ENCODE measurements at places on chromosomes 11 and 22.

GRCh38 chr11:101745756-101746155, 161.9 kb upstream of the TRPC6 start:
- no peak for DNase-seq

- no peak for DNase-seq
Observed at GRCh38 chr11:63764340-63764678, 4.3 kb downstream of the ZFTA start.

GRCh38 chr11:10969387-10969786, 111.5 kb upstream of the ZBED5 start:
- no peak for DNase-seq

GRCh38 chr11:1242289-1242688, 19.4 kb downstream of the MUC5B start:
- DNase-seq = no peak

- DNase-seq = peak; percentile 13
Observed at GRCh38 chr11:72189455-72190250, 2.3 kb upstream of the FOLR1 start.

DNA sequence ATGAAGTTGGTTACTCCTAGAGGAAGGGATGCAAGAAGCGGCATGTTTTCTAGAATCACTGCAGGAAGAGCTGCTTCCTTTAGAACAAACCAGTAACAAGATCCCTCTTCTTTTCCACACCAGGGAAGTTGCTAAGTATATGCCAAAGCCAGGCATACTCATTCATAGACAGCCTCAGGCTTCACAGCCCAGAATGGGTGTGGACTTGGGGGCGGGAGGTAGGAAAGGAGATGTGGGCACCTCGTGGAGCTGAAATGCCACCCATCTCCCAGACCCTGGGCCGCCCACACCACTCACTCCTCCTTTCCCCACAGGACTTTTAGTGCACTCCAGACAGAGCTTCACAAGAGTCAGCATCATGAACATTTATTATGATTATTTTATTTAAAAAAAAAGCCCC, 16.0 kb upstream of the TMEM121B start:
- DNase-seq = no peak

GRCh38 chr11:5283882-5284281, 14.1 kb upstream of the HBE1 start:
- no peak for DNase-seq

GRCh38 chr11:107676336-107677057, 35.4 kb downstream of the SLN start:
- DNase-seq = no peak

GRCh38 chr11:66429983-66430602, 8.6 kb downstream of the MRPL11 start:
- peak; percentile 32 for DNase-seq

GRCh38 chr22:43385770-43386641, 25.8 kb upstream of the MPPED1 start:
- DNase-seq = peak; percentile 50

- no peak for DNase-seq
Observed at GRCh38 chr11:71999798-72000197, 1.1 kb downstream of the IL18BP start.

GRCh38 chr22:24805790-24806662, at the start of gene SGSM1:
SGSM1 (plus strand) TSS chr22:24806211; CDS start chr22:24806326, 115 bp downstream.
- peak; percentile 44 for DNase-seq

DNA sequence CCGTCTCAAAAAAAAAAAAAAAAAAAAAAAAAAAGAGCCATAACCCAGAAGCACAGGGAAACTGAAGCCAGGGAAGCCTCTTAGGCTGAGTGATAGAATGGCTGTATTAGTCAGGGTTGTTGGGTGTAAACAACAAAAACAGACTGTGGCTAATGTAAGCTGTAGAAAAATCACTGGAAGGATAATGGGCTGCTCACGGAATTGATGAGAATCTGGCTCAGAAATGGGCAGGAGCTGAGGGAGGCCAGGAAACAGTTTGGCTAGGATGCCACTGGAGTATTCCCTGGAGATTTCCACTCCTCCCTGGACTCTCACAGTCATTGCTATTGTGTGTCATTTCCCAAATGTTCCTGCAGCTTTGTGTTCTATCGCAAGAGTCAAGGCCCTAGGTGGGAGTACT, 22.4 kb downstream of the SLC22A6 start:
- no peak for DNase-seq

DNA sequence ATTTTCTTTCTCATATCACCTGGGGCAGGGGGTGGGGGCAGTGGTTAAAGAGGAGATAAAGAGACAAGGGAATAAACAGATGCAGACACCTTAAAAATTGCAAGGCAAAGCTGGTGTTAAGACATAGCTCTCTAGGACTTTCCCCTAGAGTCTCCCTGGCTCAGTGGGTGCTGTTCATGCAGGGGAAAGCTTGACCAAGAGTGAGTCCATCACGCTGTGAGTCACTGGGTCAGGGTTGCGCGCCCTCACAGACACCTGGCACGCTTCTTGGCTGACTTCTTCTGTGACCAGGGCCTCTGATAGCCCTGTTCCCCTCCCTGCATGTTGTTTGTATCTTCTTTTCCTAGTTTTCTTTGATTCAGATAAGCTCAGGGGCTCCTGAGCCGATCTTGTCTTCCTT, 31.9 kb downstream of the COMMD9 start:
- no peak for DNase-seq

DNA sequence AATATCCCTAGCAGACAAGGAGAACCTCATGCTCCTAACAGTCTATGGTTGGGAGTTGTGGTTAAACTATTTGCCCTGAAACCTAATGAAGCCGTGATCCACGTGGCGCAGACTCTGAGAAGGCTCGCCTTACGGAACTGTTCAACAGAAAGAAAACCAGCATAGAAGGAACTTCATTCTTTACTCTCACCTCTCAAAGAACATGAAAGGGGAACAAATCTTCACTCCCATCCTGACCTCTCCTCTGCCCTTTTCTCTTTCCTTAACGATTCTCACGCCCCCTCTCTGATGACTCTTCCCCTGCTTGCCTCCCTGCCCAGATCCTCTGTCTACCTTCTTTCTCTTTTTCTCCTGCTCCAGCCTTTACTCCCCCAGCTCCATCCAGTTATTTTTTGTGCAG, 54.2 kb downstream of the IRAG1 start:
- DNase-seq = no peak

DNA sequence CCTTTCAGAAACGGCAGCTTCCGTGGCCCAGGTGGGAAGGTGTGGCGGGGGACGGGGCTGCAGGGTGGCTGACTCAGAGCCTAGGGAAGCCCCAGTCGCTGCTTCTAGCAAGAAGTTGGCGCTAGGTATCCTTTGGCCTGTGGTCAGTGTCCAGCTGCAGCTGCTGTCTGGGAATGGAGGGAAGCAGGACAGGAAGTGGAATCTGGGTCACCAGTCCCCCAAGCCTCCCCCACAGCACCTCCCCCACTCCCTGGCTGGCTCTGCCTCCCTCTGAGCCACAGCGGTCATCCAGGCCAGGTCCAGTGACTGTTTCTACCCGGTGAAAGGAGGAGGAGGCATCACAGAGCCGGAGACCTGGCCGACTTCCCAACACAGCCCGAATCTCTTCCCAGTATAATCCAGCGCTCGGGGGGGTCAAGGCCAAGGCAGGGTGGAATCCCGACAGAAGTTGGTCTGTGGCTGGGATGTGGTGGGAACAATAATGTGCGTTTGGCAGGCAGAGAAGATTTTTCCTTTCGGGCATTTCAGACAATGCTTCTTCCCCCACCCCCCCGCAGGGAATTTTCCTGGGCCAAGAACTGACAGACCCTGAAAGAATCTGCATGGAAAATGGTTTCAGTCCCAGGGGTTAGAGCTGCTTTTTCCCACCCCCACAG, 45.1 kb downstream of the C11orf96 start:
- peak; percentile 44 for DNase-seq

DNA sequence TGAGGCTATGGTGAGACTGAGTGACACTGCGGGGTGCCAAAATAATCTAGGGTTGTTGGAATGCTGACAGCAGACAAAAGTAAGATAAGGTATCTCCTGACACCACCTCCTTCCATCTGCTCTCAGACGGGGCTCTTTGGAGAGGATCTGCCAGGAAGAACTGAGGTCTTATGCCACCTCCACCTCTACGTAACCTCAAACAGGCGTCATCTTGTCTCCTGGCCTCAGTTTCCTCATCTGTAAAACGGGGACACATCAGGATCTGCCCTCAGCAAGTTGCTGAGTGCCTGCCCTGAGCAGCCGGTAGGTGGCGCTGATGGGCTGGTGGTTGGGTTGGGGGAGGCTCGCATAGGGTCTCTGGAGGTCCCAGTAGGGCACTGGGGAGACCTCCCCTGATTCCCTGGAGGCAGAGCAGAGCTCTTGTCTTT, 1.7 kb upstream of the MYEOV start:
- DNase-seq = no peak

GRCh38 chr22:47580121-47580520, 817.7 kb downstream of the TBC1D22A start:
- no peak for DNase-seq

DNA sequence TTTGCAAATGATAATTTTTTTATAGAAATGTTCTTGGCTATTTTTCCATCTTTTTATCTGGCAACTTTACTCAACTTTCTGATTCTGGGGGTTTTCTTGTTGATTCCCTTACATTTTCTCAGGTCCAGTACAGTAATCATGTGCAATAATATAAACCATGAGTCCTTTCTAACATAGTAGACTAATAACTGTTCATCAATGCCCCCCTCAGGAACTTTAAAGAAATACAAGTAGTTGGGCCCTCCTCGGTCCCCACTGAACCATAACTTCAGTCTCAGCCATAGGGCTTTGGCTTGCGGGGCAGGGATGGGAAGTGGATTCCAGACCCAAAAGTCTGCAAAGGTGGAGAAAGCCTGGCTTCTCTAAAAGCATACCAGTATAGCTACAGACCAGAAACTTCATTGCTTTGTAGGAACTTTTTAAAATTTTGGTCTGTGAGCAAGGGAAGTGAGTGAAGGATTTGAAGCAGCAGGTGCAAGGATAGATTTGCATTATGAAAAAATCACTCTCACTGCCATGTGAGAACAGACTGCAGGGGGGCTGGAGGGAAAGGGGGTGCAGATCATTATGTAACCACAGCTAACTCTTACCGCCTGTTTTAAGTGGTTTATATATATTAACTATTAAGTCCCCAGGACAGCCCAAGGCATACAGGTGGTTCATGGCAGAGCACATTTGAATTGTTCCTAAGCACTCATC, 10.4 kb upstream of the TUB start:
- DNase-seq = no peak

- no peak for DNase-seq
Observed at GRCh38 chr11:70910835-70911234, 341.5 kb downstream of the SHANK2 start.

DNA sequence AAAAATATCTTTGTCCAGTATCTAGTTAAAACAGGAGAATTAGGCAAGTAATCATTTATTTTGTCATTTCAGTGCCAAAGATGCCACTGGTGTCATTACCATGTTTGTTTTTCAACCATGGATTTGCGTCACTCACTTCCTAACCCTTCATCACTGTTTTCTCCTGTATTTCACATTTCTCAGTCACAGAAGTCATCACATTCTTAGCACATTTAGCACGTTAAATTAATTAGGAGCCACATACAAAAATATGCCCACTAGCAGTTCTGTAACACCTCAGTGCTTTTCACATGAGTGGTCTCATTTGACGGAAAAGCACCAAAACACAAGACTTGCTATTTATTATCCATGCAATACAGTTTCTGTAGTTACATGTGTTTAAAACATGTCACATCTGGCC, 546.0 kb downstream of the METTL15 start:
- no peak for DNase-seq

DNA sequence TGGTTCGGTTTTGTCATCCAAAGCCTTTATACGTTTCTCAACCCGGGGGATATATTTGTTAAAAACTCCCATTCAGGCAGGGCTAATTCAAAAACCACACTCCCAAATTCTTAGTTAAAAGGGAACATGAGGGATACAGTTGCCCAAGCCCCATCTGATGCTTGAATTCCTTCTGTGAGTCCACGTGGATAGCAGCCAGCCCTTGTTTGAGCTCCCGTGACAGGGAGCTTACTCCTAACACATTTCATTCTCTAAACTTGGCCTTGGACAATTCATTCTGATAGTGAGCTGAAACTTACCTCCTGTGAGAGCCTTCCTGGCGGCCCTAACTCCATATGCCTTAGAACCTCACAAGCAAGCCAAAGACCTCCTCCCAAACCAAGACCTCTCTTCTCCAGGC, 357.5 kb downstream of the TENM4 start:
- no peak for DNase-seq

DNA sequence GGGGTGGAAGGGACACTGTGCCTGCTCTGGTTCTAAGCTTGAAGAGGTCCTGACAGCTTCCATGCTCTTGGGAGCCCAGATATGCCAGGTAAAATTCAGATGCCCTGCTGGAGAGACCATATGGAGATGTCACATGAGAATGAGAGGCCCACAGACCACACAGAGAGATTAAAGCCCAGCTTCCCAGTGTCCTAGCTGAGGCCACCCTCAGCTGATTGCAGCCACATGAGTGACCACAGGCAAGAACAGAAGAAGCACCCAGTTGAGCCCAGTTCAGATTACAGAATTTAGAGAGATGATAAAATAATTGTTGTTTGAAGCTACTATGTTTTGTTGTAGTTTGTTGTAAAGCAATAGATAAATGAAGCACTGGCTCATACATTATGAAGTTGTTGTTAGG, 14.4 kb upstream of the PVALB start:
- DNase-seq = no peak

DNA sequence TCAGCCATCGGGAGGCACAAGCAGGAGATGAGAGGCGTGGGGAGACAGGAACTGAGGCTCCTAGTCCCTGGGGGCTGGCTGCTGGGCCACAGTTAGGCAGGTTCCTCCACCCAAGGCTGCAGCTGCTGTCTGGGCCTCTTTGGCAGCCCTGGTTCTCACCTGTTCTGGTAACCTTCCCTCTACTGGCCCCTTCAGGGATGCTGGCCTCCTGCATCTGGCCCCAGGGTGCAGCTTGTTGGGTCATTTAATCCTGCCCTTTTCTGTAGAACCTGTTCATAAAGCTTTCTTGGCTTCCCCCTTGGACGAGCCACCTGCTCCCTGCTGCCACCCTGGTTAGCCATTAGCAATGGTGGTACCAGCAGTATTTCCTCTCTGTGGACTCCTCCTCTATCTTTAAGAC, 5.5 kb downstream of the USH1C start:
- DNase-seq = no peak

- DNase-seq = no peak
Observed at GRCh38 chr11:62026739-62027370, 59.4 kb upstream of the FTH1 start.
